ENCODE measurements at places on chromosomes 5 and 9. TPM values are rescaled to one million over a fixed set of nuclear protein-coding genes. Genes with fewer than 3 reads are reported as not detected.

GRCh38 chr5:109705596-109705995 lies 15.9 kb downstream of the MAN2A1 start:
- no peaks in the 10 kb centered on the region for H3K27me3 ChIP-seq
- no peak overlapping the region for H3K4me3 ChIP-seq
- peaks cover 2% of the 10 kb centered on the region for H3K36me3 ChIP-seq
- H3K4me1 ChIP-seq = peaks cover 47% of the 10 kb centered on the region

MARVELD2 gene
- 0.39 TPM for total RNA-seq

DNA sequence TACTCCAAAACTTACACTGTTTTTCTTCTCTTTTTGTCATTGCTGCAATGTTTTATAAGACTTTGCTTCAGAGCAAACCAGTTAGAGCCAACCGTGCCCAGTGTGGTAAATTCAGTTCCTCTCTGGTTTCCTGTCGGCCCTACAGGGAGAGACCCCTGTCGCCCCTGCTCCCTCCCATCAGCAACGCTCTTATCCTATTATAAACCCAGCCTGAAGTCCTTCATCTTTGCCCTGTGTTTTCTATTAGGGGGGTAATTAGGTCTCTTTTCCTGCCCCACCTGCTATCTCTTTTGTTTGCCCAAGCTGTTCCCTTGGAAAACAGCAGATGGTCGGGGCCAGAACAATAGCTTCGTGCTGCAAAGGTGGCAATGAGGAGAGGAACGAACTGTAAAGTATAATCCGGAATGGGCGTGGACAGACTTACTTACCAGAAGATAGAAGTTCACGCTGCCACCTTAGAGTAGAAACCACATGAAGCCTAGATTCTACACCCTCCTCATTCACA lies 21.4 kb upstream of the OTULINL start:
- H3K4me3 ChIP-seq = no peak overlapping the region
- H3K27ac ChIP-seq = no peak overlapping the region
- H3K27me3 ChIP-seq = peaks cover 3% of the 10 kb centered on the region
- no peaks in the 10 kb centered on the region for H3K4me1 ChIP-seq
- DNase-seq = no peak

DNA sequence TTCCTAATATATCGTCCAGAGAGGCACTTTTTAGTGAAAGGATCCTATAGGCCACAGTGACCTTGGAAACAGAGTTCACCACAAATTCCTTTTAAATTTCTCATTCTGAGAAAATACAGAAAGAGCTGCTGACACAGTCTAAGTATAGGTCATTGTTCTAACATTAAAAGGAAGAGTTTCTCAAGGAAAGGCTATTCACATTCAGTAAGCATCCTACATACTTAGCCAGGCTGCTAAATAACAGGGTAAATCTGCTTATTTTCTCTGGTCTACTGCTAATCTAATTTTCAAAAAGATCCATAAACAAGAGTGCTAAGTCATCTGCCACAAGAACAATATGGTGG lies 313.7 kb downstream of the PDE4D start:
- no peak overlapping the region for H3K27ac ChIP-seq
- no peaks in the 10 kb centered on the region for H3K36me3 ChIP-seq
- H3K4me1 ChIP-seq = no peaks in the 10 kb centered on the region
- H3K27me3 ChIP-seq = peaks cover 4% of the 10 kb centered on the region
- no peak for DNase-seq

DNA sequence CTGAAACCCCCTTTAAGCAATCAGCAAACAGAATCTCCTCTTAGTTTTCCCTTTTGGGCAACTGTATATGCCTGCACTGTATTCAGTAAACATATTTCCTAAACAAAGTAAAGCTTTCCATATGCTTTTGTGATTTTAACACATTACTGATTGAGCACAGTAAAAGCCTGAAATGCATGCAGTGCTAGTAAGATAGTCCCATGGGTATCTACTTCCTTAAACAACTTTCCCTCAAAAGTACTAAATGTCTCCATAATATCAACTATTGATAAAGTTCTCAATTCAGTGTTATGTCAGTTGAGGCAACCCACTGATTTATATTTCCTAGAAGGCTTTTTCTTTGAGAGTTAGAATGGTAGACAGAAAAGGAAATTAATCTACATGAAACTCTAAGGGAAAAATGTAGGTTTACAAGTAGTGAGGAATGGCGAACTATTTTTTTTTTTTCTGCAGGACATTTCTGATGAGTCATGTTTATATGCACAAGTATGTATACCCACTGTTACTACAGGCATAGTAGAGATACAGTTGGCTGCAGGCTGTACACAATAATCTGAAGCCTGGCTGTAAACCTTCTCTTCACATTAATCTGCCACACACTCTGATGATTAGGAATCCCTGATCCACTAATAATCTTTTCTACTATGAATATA lies 31.2 kb upstream of the CEP120 start:
- peak; percentile 49 for DNase-seq
- H3K27me3 ChIP-seq = no peaks in the 10 kb centered on the region
- no peak overlapping the region for H3K4me3 ChIP-seq
- H3K27ac ChIP-seq = peak overlapping the region; percentile 77
- peaks cover 67% of the 10 kb centered on the region for H3K4me1 ChIP-seq

FRMD3 gene
- 0.98 TPM for total RNA-seq

FSTL4 gene
- 0.86 TPM for total RNA-seq

BTNL3 gene
- total RNA-seq = not detected

GRCh38 chr5:126403876-126404275 lies 19.3 kb upstream of the GRAMD2B start:
- no peaks in the 10 kb centered on the region for H3K27me3 ChIP-seq
- no peaks in the 10 kb centered on the region for H3K4me1 ChIP-seq
- no peak overlapping the region for H3K27ac ChIP-seq
- no peaks in the 10 kb centered on the region for H3K36me3 ChIP-seq

GRCh38 chr9:85237478-85237877 lies 504.3 kb downstream of the AGTPBP1 start:
- no peak overlapping the region for H3K4me3 ChIP-seq
- H3K27me3 ChIP-seq = no peaks in the 10 kb centered on the region
- H3K27ac ChIP-seq = no peak overlapping the region
- no peaks in the 10 kb centered on the region for H3K4me1 ChIP-seq
- no peaks in the 10 kb centered on the region for H3K36me3 ChIP-seq

PDE6A gene
- 0.39 TPM for total RNA-seq

IL9 gene
- total RNA-seq = not detected
